RPMI7951 (cell line): ENCODE measurements at places on chromosomes 5 and 9. TPM values are rescaled to one million over a fixed set of nuclear protein-coding genes. Genes with fewer than 3 reads are reported as not detected.

DNA sequence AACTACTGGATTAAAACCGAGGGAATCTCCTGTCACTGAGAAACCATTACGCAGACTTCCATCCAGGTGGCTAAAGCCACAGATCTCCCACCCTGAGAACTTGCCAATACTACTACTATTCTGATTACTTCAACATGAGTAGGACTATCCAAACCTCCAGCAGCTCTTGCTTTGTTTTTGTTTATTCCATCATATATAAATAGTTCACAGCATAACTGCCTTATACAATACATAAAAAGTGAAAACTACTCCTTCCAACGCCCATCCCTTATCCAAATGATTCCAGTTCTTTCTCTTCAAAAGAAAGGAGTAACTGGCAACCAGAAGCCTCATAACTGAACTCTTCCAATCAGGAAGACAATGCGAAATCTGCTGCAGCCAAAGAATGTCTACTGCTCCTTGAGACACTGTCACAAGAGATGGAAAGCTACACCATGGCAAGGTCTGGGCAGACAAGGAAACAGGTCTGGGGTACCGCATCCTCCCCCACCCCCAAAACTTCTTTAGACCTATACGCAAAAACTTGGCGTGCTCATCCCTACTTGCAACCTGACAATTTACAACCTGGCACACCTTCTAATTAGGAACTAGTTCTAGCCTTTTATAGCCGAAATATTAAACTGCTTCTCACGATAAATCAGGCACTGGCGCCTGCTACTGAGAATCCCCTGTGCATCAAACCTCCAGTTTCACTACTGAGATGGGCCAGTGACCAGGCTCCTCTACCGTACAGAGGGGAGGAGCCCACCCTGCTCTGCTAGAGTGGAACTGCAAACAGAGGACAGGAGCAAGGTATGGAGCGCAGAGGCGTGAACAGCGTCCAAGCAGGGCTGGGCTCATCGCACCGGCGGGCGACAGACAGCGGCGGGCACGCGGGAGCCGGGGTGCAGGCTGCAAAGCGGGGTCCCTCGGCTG is 986 bp downstream of the PLPP1 start:
- peak; percentile 50 for DNase-seq

The SNX2 gene
- total RNA-seq, result 68.2 and 69.0 TPM in 2 replicates

The PHF24 gene
- not detected in 2 replicates for total RNA-seq

GRCh38 chr5:113164021-113164420 is 187.4 kb downstream of the DCP2 start:
- no peak for DNase-seq

The NOL6 gene
- total RNA-seq, result 12.9 and 13.2 TPM in 2 replicates

The CLTB gene
- total RNA-seq, result 70.2 and 92.2 TPM in 2 replicates

The MPDZ gene
- total RNA-seq, result 13.7 and 17.3 TPM in 2 replicates

DNA sequence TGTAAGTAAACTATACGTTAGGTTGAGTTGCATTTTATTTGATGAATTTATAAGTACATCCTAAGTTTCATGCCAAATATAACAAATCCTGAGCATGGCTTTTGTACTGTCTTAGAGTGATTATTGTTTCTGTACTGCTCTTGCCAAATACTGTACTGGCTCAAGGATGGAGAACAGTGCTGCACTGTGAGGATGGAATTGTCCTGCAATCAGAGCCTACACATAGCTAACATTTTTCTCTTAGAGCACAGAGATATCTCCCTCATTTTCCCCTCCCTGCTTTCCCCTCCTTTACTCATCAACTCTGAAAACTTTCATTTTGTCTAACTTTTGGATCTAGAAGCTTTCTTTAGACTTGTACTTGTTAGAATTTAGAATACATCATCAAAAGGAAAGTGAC is 28.3 kb downstream of the LRRC70 start:
- no peak for DNase-seq

GRCh38 chr9:107005201-107005600 is 142.2 kb downstream of the ZNF462 start:
- DNase-seq, result no peak

- DNase-seq, result no peak
Measured at GRCh38 chr5:137604348-137605095, 105.4 kb upstream of the SPOCK1 start.

GRCh38 chr9:4704129-4704528 is 24.8 kb downstream of the CDC37L1 start:
- no peak for DNase-seq

DNA sequence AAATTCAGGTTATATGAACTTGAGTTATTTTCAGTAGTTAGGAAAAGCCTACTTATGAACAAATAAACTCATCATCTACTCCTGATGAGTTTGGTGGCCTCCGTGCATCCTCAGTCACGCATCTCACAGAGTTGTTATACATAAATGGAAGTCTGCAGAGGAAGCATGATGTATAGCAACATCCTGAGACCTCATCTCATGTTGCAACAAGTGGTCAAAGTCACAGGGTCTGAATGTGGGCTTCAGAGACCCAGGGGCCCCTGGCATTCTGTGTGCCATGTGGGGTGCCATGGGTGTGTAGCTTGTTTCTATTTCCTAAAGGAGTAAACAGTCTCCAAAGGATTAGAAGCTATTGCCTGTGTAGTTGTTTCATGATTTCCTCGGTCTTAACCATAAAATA is 216.5 kb downstream of the IRX2 start:
- DNase-seq, result no peak

The CFAP90 gene
- not detected in 2 replicates for total RNA-seq

DNA sequence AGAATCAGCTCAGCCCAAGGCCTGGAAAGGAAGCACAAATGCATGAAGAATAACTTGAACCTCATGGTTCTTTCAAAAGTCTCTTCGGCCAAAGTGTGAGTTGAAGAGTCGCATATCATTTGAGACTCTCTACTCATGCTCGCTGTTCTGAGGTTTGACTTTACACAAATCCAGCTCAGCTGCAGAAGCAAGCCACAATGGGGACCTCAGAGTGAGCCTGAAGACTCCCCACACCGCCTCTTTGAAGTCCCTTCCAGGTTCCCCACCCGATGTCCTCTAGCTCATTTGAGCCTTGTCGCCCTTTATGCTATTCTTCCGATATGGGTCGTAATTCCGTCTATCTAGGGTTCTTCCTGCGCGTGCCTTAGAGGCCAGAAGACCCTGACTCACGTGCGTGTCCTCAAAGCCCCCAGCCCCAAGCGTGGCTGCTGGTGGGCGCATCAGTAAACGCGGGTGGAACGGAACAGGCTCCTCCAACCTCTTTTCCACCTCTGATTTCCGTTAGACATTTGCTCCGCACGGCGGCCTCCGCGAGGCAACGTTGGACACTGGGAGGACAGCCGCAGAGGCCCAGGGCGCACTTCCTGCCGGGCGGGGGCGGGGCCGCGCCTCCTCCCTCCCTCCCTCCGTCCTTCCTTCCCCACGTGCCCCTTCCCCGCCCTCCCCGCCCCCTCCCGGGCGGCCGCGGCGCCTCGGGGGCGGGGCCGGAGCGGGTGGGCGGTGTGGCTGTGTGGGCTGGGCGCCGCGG is at the start of gene SNX30:
TSS of gene SNX30 (plus strand) at position 745 of the 748 bp plus-strand sequence. CDS start 242 bp downstream, outside the sequence.
- DNase-seq, result peak; percentile 89

The GDF9 gene
- 0.12 and 0.39 TPM in 2 replicates for total RNA-seq

The CRHBP gene
- total RNA-seq, result 0.29 and 0.60 TPM in 2 replicates

The GABRA1 gene
- total RNA-seq, result not detected in 2 replicates

DNA sequence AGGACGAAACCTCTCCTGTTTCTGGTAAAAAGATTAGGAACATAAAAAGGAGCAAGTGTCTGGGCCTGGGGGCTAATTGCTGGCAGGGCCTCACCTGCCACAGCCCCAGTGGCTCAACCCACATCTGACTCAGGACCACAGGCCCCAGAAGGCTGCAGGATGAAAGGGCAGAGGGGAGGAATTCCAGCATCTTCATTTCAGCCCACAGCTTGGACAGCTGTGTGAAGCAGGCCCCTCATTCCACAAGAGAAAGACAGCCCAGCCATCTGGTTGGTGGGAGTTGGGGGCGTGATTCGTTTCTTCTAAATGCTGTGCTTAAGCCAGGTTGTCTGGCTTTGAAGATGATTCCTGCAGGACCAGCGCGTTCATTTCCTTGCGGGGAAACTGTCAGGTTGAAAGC is 29.1 kb downstream of the NKX2-5 start:
- DNase-seq, result no peak

- DNase-seq, result peak; percentile 43
Measured at GRCh38 chr9:26833792-26834191, 58.8 kb downstream of the CAAP1 start.
